ENCODE measurements at places on chromosomes 11 and 22. TPM values are rescaled to one million over a fixed set of nuclear protein-coding genes. Genes with fewer than 3 reads are reported as not detected.

- no peak for DNase-seq
Observed at GRCh38 chr11:12091956-12092558, 18.3 kb upstream of the MICAL2 start.

DNA sequence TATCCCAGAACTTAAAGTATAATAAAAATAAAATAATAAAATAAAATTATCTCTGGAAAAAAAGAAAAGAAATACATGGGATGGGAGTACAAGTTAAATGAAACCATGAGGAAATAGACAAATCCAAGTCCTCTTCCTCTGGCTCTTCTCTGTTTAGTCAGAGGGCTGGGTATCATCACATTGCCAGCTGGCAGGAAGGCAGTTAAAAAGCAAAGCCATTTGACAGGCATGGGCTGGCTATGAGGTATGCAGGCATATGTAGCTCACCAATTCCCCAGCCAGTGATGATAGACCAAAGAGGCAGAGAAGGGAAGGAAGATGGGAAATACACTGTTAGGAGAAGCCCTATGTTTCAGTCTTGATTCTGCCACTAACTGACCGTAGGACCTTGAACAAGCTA is 6.5 kb downstream of the LYVE1 start:
- no peak for DNase-seq

Gene KREMEN1
- 27.5 TPM for total RNA-seq

Gene GAL3ST3
- total RNA-seq, result not detected

DNA sequence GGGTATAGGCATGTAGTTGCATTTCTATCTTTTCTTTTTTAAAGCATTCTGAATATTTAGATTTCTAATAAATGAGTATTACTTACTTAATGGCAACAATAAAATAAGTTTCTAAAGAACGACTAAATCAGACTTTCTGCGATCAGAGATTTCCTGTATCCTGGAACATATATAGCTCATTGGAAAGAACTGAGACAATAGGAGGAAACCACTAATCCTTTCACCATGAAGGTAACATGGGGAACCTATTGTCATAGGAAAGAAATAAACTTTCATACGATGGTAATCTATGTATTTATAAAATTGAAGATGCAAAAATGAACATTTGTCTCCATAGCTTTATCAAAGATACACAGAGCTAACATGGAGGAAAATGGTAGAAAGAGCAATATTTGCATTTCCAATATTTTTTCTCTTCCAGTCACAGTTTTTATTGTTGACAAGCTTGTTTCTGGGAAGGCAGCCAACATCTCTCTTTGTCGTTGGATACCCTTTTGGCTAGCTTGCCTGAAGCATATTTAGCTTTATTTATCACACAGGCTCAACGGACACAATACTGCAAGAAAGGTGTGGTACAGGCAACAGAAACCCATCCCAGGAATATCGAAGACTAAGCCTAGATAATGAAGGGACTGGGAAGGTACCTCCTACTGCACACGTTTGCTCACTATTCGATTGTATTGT is 293.3 kb upstream of the MPPED2 start:
- DNase-seq, result peak; percentile 90

Gene CARD16
- 31.6 TPM for total RNA-seq
